ENCODE measurements at places on chromosomes 7 and 10.

- DNase-seq = no peak
Measured at GRCh38 chr7:124701955-124702354, 63.6 kb downstream of the GPR37 start.

DNA sequence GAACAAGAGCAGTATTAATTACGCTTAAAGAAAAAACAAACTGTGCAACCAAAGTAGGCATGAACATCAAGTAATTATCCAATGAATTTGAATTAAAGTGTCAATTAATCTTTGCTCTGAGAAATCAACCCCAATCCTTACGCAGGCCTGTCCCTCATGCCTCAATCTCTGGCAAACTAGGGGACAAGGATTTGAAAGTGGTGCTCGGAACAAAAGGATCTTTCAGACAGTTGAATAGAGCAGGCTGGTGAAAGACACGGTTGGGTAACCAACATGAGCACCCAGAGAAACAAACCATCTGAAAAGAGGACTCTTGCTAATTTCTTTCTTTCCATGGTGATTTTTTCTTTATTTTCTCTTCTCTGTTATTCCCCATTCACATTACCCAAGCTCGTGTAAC is 203.5 kb upstream of the PHF14 start:
- no peak for DNase-seq

GRCh38 chr10:64529003-64529350 is 1007.8 kb downstream of the REEP3 start:
- no peak for DNase-seq

DNA sequence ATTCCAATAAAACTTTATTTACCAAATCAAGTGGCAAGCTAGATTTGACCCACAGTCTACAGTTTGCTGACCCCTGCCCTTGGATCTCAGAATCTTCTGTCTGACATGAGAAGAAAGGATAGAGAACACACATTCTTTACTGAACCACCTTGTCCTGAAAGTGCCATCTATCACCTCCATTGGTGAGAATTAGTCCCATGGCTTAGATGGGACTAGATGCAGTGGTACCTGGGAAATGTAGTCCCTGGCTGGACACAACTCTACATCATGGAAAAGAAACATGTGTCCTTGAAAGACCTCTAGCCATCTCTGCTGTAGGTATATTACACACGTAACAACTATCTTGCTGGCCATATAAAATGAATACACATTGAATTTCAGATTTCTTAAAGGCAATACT is 336.2 kb downstream of the LHFPL3 start:
- no peak for DNase-seq

DNA sequence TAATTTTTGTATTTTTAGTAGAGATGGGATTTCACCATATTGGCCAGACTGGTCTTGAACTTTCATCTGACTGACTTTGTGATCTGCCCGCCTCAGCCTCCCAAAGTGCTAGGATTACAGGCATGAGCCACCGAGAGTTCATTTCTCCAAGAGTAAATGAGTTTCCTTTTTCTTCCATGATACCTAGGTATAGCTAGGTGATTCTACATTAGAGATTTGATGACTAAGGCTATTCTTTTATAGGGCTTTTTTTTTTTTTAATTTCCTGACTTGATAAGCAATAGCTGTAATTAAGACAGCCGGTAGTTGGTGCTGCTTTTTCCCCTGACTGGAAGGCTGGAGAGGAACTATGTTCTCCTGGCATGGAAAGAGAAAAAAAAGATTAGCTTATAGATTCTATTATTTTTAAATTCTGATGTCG is 3.3 kb downstream of the PTPN12 start:
- DNase-seq = no peak

DNA sequence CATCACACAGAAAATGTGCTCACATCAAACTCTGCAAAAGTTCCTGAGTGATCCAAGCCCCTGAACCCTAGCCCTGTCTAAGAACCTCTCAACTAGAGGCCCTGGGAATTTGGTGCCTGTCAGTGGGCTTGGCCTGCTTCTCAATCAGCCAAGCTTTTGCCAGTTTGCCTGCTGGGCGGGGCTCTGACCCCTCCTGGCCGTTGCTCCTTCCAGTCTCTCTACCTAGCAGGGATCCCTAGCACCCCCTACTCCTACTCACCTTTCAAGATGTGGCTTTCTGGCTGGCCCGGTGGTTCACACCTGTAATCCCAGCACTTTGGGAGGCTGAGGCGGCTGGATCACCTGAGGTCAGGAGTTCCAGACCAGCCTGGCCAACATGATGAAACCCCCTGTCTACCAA is 2.1 kb downstream of the KLRG2 start:
- DNase-seq = no peak

- DNase-seq = no peak
Measured at GRCh38 chr10:91935886-91936285, 12.3 kb downstream of the BTAF1 start.

- DNase-seq = no peak
Measured at GRCh38 chr10:62081341-62082270, 180.1 kb downstream of the ARID5B start.
